Left renal pelvis (tissue), 4 donors: ENCODE measurements at places on chromosomes 16 and 17. TPM values are rescaled to one million over a fixed set of nuclear protein-coding genes. Genes with fewer than 3 reads are reported as not detected.

- no peak for DNase-seq
These were observed 177.2 kb downstream of the PMP22 start for GRCh38 chr17:15087946-15088345.

DNA sequence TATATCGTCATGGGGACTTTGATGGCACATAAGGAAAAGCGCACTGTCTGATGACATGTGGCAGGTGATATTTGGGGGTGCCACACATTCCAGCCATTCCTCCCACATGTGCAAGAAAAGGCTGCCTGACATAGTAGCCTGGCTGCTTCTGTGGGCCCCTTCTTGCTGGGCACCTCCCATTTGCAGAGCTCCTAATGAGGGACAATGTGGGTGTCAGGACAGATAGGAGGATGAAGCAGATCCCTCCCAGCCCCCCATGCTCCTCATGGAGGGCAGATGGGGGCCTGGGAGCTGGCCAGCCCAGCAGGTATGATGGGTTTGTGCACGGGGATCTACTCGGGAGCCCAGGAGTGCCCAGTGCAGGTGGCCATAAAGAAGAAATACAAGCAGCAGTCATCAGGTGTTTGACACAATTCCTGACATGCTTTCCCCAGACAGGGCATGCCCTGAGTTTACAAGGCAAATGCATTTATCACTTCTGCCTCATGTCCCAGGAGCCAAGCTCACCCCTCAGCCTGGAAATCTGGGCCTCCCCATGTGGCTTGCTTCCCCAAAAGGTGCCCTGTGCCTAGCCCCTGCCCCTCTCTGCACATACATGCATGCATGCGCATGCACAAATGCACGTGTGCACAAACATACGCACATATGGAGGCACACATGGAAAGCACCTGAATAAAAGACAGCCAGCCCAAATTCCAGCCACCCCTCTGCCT, 260.6 kb upstream of the RPL38 start:
- no peak for DNase-seq

DNA sequence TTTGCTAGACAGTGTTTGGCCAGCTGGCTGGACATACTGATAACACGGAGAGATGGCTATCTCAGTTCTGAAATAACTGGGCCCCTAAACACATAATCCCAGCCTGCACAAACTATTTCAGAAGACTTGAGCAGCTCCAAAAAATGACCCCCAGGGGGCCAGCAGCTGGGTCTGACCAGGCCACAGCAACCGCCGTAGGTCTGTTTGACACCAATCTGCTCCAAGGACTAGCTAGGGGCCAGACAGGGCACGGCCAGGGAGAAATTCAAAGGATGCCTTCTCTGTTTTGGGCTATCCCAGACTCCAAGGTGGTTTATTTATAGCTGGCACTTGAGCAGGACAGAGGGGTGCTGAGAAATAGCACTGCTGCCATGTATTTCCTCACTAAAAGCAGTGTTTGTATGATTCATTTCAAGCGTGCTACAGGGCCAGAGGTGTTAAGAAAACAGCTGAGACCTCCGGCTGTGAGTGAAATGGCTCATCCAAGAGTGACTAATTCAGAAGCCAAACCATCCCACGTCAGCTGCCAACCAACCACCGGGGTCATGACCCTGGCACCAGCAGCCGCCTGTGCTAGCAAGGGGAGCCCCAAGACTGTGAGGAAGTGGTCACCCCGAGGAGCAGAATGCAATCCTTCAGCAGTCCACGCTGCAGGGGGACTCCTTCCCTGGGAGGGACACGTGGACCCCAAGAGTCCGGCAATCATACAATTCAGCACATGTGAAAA, 5.7 kb downstream of the GGA2 start:
- DNase-seq, result no peak

The CD300LD gene
- polyA plus RNA-seq, result not detected
